ENCODE measurements at places on chromosomes 3 and 15.

DNA sequence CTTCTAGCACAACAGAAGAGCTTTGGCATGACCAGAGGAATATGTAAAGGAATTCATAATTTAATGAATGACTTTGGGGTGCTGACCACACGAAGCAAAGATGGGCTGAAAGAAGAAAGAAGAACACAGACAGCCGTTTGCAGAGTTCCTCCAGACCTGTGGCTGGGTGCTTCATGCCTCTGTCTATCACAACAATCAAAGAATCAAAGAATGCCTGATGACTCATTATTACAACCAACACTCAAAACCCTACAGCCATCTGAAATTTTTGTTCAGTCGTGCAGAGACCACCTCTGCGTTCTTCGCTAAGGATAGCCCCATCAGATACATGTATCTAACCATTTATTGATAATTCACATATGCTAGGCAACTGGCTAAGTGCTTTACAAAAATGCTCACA is 129.0 kb upstream of the PRICKLE2 start:
- DNase-seq, result no peak

DNA sequence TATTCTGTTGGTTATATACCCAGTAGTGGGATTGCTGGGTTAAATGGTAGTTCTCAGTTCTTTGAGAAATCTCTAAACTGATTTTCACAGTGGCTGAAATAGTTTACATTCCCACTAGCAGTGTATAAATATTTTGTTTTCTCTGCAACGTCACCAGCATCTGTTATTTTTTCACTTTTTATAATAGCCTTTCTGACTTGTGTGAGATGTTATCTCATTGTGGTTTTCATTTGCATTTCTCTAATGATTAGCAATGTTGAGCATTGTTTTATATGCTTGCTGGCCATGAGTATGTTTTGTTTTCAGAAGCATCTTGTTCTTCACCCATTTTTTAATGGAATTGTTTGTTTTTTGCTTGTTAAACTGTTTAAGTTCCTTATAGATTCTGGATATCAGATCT is 612.7 kb upstream of the SGO1 start:
- no peak for DNase-seq

GRCh38 chr15:66704803-66705153 is 2.7 kb downstream of the SMAD6 start:
- no peak for DNase-seq

DNA sequence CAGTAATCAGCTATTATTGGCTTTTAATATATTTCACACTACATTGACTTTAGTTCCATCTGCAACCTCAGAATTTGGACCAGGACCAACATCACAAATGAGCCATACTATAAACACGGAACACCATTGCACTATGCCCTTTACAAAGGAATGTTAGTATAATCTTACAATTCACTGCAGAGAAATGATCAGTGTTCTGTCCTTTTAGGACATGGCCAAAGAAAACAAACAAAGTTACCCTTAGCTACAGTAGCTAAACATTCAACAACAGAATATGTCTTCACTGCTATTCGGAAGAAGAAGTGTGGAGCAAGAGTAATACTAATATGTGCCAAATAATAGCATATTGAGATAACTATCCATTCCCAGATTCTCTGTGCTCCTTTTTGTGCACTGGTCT is 90.4 kb downstream of the NAALADL2 start:
- no peak for DNase-seq

DNA sequence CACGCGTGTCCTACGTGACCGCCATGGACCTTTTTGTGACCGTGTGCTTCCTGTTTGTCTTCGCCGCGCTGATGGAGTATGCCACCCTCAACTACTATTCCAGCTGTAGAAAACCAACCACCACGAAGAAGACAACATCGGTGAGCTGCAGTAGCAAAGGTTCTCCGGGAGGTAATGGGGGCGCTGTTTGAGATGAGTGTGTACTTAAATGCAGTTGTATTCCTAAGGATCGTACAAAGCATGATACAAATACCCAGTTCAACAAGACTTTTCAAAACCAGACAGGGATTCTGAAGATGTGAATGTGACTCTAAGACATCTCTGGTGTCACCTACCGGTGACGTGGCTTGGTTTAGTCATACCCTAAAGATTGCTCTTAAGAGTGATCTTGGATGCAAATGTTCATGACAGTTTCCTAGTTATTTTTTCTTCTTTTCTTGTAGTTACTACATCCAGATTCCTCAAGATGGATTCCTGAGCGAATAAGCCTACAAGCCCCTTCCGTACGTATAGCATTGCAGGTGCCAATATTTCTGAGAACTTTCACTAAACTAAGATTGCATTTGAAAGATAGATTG is 556.6 kb downstream of the GABRG3 start:
- DNase-seq, result no peak

GRCh38 chr3:59817511-59817910 is 767.7 kb upstream of the CFAP20DC start:
- DNase-seq, result no peak

DNA sequence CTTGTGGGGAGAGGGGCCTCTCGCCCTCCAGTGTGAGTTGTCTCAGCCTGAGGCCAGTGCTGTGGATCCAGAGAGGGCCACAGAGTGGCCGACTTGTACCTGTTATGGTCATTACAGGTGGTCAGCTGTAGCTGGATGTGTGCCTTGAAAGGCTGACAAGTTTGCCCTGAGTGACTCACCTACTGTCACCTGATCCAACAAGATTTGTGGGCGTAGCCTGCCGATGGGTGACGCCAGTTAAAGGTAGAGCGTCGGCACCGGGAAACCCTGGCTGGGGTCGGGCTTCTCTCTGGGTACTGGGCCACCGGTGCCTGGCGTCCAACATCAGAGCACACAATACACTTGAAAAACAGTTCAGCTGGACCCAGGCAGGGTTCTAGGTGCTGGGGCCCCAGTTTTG is 2.8 kb upstream of the ISG20 start:
- DNase-seq, result peak; percentile 90

- no peak for DNase-seq
Measured at GRCh38 chr15:62653122-62653521, 389.4 kb upstream of the TPM1 start.

GRCh38 chr3:16186086-16186485 is 11.6 kb downstream of the GALNT15 start:
- DNase-seq, result no peak

GRCh38 chr3:154428286-154429206 is 1.4 kb downstream of the GPR149 start:
- DNase-seq, result no peak

All from CD4-positive, alpha-beta T cell (primary cell).